ENCODE measurements at places on chromosomes 5 and 9.

DNA sequence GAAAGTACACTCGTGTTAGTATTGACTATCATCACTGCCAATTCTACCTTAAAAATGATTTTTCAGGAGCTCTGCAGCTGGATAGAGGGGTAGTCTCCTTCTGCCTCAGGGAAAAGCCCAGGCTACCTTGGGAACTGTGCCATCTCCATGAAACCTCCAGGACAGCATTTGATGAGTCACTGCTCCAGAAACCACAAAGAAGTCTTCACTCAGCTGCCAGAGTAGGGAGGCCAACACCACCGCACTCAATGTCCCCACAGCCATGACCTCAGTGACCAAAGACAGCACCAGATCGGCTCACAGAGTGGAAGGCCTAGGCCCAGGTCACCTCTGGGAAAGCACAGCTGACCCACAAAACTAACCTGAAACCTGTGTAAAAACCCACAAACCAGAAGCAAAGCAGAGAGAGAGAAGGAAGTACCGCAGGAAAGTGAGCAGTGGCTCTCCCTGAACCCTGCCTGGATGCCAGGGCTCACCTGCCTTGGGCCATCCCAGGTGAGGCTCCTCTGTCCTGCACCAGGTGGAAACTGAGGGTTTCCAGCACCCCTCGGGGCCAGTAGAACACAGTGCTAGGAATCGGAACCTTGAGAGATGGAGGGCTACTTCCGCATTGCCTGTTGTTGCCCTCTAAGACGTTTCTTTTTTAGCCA lies 30.0 kb downstream of the S1PR3 start:
- DNase-seq, result no peak

DNA sequence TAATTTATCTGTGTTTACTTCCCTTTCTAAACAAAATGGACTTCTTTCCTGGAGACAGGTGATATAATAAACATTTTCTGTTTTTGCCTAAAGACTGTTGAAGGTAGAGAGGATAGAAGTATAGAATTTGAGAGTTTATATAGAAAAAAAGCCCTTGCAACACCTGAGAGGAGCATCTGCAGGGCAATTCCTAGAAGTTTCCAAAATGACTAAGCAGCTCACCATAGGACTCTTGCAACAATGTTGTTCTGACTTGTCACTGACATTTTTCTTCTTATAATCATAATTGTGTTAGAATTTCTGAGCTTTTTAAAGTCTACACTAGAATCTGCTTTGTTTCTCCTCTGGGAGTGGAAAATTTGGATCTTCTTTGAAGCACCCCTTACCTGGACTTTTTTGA lies 216.8 kb downstream of the TUSC1 start:
- no peak for DNase-seq

DNA sequence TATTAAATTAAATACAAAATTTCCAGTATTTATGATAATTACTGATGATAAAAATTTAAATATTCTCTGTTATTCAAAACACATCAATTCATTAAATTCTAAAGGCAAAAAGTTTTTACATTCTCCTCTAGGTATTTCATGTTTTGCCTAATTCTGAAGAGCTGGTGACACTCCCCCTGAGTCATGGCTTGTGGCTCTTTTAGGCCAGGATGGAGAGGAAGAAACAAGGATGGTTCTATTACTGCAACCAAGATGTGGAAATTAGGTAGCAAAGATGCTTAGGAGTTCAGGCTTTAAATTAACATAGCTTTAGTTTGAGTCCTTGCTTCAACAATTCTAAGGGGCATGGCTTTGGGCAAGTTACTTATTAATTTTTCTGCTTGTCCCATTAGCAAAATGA lies 1295.8 kb downstream of the EFNA5 start:
- DNase-seq, result no peak

GRCh38 chr5:131148835-131149234 lies 16.2 kb downstream of the HINT1 start:
- no peak for DNase-seq

Data from DMS153 (cell line).